ENCODE measurements at places on chromosomes 1 and 21. TPM values are rescaled to one million over a fixed set of nuclear protein-coding genes. Genes with fewer than 3 reads are reported as not detected.

DNA sequence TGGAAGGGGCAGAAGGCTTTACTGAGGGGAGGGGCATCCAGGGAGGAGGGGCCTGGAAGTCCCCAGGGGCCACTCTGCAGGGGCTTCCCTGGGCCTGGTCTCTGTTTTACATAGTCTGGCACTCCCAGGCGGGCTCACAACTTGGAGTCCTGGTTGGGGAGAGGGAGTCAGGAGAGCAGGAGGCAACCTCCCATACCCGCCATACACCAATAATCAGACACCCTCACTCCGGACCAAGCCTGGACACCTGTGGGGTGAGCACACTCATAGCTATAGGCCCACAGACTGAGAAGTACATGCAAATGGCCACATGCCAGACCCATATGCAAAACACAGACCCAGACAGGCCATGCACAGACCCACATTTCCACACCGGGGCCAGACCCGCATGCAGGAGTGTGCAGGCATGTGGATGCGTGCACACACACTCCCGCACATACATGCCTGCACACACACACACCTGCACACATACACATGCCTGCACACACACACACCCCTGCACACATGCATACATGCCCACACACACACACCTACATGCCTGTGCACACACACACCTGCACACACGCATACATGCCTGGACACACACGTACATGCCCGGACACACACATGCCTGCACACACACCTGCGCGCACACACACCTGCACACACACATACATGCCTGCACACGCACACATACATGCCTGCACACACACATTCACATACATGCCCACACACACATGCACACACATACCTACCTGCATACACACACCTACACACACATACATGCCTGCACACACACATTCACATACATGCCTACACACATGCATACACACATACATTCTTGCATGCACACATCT is 89.5 kb upstream of the RUNX3 start:
- no peak for DNase-seq

The SLAMF9 gene
- total RNA-seq = not detected

The MRAP gene
- not detected for total RNA-seq

DNA sequence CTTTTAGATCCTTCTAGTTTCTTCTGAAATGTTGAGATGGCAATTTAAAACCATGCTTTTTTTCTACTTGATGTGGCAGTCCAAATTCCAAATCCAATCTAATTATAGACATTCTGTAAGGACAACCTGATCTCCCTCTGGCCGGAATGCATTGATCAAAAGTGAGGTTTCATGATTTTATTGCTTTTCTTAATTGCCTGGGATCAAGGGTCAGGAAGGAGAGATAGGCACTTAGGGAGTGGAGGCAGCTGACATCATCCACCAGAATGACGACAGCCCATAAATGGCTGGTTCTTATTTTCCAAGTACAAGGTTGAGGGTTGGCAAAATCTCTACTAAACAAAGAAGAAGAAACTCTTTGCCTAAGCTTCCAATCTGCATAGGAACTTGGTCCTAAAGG is 46.4 kb upstream of the SCCPDH start:
- DNase-seq = no peak

GRCh38 chr1:54583307-54583686 is 35.3 kb downstream of the ACOT11 start:
- DNase-seq = no peak

DNA sequence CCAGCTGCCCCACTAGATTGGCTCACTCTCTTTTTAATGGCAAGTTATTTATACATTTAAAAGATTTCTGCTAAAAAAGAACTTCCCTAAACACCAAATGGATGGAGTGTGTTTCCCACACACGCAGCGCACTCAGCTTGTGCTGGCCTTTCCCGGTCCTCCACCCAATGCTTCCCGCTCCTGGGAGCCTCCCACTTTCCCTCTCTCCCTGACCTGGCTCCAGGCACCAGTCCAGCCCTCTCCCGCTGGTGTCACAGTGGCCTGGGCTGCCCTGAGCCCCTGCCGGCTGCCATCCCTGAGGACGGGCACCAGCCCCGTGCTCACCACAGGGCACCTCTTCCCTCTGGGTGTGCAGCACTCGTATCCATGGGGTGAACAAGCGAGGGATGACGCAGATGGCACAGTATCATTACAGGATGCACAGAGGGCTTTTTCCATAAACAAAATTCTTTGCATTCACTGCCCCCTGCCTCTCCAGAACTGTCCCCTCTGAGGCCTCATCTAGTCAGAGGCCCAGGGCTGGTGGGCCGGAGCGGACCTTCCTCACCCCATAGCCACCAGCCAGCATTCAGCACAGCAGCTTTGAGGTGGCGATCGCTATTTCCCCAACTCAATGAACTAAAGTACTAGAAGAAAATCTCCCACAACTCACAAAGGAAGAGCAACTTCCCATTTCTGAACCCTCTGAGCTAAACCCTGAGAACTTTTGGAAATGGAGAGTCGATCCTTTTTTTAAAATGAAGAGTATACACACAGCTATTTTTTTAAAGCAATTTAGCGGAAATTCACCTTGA is 68.5 kb downstream of the SLC37A1 start:
- no peak for DNase-seq

Measured in activated CD4-positive, alpha-beta T cell treated with anti-CD3 and anti-CD28 coated beads, Interleukin-2, amount 10 ng/mL, durations not matched to agents 24 days and 14 days (primary cell).